ENCODE measurements at places on chromosomes 16 and 17. TPM values are rescaled to one million over a fixed set of nuclear protein-coding genes. Genes with fewer than 3 reads are reported as not detected.

Gene HSF5
- total RNA-seq, result 1.6 TPM

Gene CMTM1
- total RNA-seq, result 0.61 TPM

Gene PYY
- not detected for total RNA-seq

Gene TERB1
- not detected for total RNA-seq

Gene CLEC19A
- not detected for total RNA-seq

Gene AHSP
- total RNA-seq, result not detected

Gene DBNDD1
- total RNA-seq, result 1.2 TPM
